NCI-H1436 treated with DMSO at 0.1 percent for 48 hours (cell line): ENCODE measurements at places on chromosomes 5 and 9.

DNA sequence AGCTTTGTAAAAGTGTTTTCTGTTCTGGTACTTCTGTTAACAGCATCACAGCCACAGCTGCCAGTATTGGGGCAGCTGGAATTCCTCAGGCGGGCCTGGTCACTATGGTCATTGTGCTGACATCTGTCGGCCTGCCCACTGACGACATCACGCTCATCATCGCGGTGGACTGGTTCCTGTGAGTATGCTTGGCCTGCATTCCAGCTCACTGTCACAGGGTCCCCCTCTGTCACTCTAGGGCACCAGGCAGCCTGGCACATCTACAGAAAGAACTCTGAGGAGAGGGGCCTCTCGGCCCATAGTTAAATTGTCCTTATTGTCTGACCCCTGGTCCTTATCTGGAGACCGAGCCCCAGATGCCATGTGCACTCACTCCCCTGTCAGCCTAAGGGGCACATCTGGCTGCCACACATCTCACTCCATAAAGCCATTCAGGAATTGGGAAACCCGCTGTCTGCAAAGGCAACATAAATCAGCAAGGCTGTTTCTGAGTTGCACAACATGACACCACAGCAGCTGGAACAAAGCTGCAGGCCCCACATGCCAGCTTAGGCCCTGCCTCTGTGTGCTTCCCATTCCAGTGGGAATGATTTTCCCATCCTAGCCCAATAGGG is 77.5 kb downstream of the SLC1A3 start:
- no peak for DNase-seq

GRCh38 chr9:101711330-101711941 is 27.0 kb downstream of the GRIN3A start:
- DNase-seq = no peak

GRCh38 chr5:6279607-6280006 is 98.7 kb downstream of the MED10 start:
- DNase-seq = no peak

- no peak for DNase-seq
These were observed 105.1 kb downstream of the MED10 start for GRCh38 chr5:6273090-6273735.

DNA sequence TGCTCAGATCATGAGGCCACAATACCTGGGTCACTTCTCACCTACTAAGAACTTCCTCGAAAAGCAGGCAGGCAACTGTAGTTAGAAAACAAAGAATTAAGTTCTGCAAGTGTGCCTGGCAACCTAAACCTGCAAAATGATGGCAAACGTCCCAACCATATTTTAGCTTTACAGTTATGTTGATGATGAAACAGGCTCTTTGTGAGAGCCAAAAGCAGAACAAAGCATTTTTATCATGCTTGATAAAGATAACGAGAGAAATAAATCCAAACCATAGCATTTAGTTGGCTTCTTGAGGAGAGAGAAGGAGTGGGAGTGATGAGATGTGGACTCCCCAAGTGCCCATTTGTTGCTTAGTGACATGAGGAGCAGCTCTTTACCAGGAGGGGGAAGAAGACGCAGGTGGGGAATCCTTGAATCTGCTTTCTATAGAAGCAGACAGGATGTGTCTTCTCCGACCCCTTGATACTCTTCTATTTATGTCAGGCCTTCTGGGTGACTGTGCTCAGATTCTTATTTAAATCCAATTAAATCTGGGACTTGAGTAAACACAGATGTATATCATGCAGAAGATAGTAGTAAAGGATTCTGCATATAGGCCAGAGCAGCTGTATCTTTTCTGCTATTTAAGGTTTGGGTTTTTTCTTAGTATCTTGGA is 221.2 kb downstream of the TMEM167A start:
- no peak for DNase-seq

- DNase-seq = no peak
These were observed 914.3 kb upstream of the C9orf72 start for GRCh38 chr9:28487561-28487960.

GRCh38 chr5:153866176-153866575 is 172.5 kb downstream of the FAM114A2 start:
- no peak for DNase-seq

DNA sequence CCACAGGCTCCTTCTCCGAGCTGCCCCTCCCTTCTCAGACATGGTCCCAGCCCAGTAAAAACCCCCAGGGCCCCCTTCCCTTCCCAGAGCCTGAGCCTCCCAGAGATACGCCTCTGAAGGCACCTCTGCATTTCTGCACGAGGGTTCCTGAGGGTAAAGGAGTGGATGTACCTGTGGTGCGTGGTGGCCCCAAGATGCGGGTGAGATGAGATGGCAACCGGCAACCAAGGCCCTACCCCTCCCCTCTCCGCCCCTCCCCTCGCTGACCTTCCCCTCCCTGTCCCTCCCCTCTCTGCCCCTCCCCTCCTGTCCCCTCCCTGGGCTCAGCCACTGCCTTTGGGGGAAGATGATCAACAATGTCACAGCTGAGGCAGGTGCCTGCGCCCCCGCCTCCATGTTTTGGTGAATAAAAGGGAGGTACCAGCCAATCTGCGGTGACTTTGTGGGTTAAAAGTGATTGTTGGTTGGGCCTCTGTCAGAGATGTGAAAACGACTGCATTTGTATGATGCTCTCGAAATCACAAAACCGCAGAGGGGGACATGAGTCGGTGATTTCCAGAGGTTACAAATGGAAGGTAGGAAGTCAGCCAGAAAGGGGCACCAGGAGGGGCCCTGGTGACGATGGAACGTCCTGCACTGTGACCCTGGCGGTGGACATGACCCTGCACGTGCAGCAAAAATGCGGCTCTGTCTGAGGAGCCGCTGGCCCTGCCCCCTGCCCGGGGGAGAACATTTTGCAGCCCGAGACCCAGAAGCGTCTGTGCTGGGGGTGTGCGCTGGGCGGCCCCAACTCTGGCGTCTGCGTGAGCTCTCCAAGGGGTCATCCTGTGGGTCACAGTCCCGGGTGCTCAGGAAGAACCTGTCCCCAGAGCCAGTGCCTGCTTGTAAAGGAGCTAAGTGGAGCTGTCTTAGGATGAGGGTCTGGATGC is 3.7 kb downstream of the LCN9 start:
- DNase-seq = no peak

DNA sequence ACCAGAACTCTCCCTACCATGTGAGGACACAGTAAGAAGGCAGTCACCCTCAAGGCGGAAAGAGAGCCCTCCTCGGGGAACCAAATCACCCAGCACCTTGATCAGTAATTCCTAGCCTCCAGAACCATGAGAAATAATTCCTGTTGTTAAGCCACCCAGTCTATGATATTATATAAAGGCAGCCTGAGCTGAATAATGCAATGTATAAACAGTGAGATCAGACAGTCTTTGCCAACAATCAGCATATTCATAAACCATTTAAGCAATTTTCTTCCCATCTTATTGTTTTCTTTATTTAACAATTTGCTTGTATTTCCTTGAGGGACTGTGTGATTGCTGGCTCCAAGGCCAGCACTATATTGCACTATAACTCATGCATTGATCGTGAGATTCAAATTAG is 144.4 kb upstream of the DAPK1 start:
- no peak for DNase-seq

DNA sequence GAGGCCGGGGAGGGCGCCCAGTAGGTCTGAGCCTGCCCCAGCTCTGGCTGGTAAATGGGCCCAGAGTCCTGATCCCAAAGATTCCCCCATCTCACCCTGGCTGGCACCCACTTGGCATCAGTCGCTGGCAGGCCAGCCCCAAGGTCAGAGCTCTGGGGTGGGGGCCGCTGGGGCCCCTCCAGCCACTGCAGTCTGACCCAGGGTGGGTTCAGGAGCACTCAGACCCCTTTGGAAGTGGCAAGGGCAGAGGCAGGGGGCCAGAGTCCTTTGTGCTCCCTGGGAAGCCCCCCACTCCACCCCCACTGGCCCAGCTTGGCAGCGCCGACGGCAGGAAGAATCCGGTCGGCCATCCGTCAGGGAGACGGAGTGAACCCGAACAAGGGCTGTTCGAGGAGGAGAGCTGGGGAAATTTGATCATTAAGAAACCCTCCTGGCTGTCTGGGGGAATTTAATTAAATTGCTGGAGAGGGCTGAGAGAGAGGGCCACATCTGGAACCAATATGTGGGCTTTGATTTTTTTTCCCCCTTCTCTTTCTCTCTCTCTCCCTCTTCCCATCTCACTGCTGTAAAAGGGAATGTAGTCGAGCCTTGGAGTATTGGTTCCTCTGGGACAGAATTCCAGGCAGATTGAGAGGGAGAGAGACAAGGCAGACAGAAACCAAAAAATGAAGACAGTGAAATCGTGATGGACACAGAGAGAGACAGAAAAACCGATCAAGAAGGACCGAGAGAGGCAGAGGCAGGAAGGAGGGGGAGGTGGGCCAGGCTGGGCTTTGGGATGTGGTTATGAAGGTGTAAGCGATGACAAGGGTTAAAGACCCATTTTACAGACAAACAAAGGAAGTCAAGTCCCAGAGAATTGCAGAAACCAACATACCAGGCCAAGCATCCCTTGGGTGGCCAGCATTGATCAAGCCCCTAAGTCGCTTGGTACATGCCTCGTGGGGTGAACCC is 8.1 kb upstream of the ASB6 start:
- no peak for DNase-seq

- DNase-seq = no peak
These were observed 7.5 kb downstream of the NMUR2 start for GRCh38 chr5:152397581-152397980.

GRCh38 chr5:35794684-35795375 is 61.9 kb upstream of the IL7R start:
- no peak for DNase-seq

GRCh38 chr5:171484460-171484899 is 65.0 kb downstream of the FGF18 start:
- no peak for DNase-seq

DNA sequence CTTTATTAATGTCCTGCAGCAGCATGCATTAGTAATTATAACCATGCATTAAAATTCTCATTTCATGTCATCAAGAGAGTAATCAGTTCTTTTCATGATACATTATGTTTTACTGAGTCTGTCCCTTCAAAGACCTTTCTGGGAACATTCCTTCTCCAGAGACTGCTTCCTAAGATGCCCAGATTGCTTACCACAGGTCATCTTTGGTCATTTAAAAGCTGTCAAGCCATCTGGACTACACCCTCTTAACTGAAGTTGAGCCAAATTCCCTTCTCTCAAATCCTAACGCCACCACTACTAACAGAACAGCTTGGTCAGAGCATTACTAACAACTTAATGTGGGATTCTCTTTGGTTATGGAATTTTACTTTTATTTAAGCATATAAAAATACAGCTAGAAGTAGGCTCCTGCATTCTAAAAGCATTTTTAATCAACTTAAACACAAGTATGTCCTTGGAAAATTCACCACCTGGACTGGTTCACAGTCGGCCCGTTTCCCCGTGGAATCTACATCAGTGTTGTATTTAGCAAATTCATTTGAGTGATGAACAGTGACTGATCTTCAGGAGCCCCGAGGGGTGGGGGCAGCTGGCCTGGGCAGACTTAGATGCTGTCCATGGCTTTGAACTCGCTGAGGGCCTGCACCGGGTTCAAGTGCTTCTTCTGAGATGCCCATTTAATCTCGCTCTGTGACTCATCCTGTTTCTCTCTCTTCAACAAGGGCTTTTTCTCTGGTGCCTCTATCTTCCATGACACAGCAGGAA is 92.8 kb upstream of the CCDC112 start:
- DNase-seq = no peak

GRCh38 chr5:139419226-139420192 is 15.6 kb upstream of the SPATA24 start:
- DNase-seq = no peak

GRCh38 chr9:34520096-34520495 is 2.7 kb downstream of the ENHO start:
- DNase-seq = no peak

DNA sequence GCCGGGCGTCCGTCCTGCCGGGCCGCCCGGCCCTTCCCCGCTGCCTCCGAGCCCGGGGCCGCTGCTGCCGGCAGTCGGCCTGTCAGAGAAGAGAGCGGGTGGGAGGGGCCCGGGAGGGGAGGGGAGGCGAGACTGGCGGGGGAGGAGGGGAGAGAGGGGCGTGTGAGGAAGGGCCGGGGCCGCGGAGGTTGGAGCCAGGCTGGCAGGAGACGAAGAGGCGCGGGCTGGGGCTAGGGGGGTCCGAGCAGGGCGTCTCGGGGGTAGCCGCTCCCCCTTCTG is 570 bp downstream of the CREBRF start:
- DNase-seq = no peak

DNA sequence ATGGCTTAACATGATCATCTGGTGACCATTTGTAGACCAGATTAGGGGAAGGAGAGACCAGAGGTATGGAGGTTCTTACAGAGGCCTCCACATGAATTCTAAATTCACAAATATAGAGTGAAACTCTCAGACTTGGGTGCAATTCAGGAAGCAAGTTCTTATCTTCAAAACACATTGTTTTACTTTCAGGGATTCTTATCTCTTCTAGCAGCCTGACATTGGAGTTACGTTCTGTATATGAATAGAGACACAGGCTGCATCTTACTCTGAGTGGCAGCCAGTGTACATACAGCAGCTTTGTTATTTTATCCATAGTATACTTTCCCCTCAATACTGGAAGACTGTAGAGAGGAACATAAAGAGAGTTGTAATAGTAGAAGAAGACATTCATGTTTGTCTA is 1331.7 kb upstream of the WWC1 start:
- DNase-seq = no peak

DNA sequence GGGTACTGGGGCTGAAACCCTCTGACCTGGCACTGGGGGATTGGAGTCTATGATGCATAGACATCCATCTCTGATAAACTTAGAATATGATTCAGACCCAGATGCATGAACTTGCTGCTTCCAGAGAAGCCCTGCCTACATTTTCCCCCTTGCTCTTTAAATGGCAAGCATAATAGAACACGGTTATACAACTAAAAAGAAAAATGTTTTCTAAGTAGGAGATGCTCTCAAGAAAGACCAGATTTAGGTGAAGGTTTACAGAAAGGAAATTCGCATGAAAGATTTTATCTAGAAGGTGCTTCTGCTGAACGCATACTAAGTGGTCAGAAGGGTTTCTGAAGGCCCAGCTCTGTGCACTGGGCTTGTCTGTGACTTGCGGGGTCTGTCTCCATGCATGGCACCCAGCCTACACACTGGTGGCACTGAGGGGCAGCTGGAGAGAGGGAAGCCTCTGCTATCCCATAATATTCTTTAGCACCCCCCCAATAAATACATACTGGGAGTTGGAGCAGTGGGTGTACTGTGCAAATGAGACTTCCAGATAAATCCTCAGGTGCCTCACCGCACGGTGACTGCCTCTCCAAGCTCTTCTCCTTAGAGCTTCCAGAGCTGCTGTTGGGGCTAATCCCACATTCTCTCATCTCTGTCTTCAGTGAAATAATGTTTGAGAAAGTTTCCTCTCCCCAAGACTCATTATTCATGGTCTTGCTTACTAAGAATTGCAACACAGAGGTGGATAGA is 114.6 kb downstream of the FSTL4 start:
- no peak for DNase-seq

GRCh38 chr5:73136055-73136562 is 15.7 kb downstream of the TMEM171 start:
- no peak for DNase-seq

- no peak for DNase-seq
These were observed 104.8 kb upstream of the ATG10 start for GRCh38 chr5:81866994-81867393.

- no peak for DNase-seq
These were observed 8.5 kb upstream of the INIP start for GRCh38 chr9:112726428-112726827.

- no peak for DNase-seq
These were observed 673.4 kb downstream of the KCTD16 start for GRCh38 chr5:144844086-144844485.
